Iris pigment epithelial cell (primary cell): ENCODE measurements at places on chromosomes 4 and X.

DNA sequence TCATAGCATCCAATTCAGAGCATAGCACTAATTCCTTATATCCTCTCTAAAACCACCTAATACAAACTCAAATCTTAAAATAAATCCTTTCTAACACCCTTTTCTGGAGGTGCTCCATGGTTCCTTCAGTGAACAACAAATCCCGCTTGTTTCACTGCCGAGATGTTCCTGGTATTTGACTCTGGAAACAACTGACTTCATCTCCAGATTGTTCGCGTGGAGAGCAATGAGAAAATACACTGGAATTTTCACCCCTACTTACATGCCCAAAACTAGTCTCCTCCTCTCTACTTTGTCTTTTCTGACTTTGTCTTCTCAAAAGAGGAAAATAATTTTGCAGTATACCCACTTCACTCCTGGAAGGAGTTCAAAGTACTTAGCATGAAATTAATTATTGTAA is 129.0 kb downstream of the PLS3 start:
- DNase-seq: peak; percentile 31

- no peak for DNase-seq
Measured at GRCh38 chrX:129786210-129786651, 6.5 kb downstream of the SASH3 start.

DNA sequence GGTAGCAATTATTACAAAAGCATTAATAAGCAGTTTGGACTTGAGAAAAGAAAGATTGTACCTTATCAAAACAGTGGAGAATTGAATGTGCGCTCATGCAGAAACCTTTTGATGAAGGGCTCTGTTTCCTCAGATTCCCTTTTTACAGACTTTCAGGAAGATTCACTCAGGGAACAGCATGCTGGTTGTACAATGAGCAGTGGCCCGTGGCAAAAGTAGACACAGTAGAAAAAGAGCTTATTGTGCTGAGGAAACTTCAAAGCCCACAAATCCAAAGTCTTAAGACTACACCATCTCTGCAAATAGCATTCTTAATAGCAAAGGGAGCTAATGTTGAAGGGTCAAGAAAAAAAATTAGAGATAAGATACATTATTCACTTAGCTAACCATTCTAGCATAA is 858.9 kb downstream of the PDHA2 start:
- DNase-seq: no peak

DNA sequence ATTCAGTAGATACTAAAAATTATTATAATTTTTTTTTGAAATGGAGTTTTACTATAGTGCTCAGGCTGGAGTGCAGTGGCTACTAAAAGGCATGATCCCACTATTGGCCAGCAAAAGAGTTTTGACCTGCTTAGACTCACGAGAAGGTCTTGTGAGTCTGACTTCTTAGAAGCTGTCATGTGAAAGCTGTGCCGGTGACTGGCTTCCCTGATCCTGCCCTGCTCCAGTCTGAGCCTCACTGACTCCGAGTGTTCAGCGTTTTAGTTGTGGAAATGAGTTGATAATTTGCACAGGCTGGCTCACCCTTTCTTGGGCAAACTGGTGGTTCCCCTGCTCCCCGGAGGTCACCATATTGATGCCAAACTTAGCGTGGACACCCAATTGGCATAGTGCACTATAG is 16.4 kb upstream of the CXCL8 start:
- no peak for DNase-seq

- DNase-seq: no peak
Measured at GRCh38 chrX:73964579-73964978, 339.4 kb upstream of the ZCCHC13 start.

GRCh38 chr4:118314221-118314620 is 38.6 kb downstream of the PRSS12 start:
- DNase-seq: no peak

DNA sequence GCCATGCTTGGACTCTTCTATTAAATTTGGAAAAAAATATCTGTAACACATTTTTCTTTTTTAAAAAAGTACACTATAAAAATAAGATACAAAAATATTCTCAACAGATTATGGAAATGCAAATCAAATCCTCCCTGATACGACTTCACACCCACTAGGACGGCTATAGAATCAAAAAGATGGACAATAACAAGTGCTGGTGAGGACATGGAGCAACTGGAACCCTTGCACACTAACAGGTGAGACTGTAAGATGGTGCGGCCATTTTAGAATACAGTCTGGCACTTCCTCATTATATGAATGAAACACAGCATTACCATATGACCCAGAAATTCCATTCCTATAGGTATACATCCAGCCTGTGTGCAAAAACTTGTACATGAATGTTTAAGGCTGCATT is 83.6 kb downstream of the GATB start:
- no peak for DNase-seq

DNA sequence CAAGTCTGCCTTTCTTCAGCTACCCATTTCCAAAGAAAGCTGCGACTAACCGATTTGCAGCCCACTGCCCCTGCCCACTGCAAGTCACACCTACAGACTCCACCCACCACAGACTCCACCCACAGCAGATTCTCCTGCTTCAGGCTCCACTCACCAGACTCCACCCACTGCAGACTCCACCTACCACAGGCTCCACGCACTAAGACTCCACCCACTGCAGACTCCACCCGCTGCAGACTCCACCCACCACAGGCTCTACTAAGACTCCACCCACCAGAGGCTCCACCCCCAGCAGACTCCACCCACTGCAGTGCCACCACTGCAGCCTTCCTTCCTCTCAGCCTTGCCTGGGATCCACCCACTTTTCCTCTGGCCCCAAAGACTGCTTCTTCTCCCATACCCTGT is 41.3 kb downstream of the ABLIM2 start:
- DNase-seq: peak; percentile 60

GRCh38 chr4:138205531-138206233 is 36.5 kb downstream of the SLC7A11 start:
- DNase-seq: no peak

DNA sequence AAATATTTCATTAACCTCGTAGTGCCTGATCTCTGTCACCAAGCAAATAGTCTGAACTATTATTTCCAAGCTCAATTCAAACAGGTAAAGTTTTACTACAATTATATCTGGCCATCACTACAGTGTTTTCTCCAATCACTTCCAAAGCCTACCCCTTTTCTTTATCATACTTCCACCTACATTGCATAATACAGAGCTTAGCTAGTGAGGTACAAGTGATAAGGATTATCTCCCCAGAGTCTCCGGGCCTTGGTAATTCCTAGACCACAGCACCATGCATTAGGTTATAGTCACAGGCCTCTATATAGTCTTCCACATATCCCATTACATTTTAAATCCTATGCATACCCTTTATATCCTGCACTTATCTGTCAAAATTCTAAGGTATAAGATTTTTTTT is 154.2 kb downstream of the SNCA start:
- DNase-seq: peak; percentile 9

GRCh38 chr4:74934016-74934831 is 1.3 kb downstream of the PARM1 start:
- DNase-seq: peak; percentile 38

GRCh38 chr4:107380836-107381438 is 339.1 kb downstream of the PAPSS1 start:
- DNase-seq: no peak

DNA sequence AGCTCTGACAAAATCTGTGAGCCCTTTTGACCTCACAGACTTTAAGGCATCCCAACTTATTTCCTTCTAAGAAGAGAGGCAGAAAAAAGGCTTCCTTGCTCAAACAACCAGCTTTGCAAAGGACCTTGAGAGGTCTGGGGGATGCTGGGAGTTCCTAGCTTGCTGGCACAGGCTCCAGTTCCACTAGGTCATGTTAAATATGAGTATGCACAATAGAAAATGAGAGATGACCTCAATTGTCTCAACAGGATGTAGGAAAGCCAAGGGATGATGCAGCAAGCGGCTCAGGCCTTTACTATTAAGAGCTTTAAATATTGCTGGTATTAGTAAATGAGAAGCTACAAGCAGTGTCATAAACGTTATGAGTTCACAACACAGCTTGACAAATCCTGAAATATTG is 13.3 kb upstream of the ZNF827 start:
- DNase-seq: peak; percentile 53

GRCh38 chrX:118221270-118221669 is 104.7 kb upstream of the KLHL13 start:
- no peak for DNase-seq

DNA sequence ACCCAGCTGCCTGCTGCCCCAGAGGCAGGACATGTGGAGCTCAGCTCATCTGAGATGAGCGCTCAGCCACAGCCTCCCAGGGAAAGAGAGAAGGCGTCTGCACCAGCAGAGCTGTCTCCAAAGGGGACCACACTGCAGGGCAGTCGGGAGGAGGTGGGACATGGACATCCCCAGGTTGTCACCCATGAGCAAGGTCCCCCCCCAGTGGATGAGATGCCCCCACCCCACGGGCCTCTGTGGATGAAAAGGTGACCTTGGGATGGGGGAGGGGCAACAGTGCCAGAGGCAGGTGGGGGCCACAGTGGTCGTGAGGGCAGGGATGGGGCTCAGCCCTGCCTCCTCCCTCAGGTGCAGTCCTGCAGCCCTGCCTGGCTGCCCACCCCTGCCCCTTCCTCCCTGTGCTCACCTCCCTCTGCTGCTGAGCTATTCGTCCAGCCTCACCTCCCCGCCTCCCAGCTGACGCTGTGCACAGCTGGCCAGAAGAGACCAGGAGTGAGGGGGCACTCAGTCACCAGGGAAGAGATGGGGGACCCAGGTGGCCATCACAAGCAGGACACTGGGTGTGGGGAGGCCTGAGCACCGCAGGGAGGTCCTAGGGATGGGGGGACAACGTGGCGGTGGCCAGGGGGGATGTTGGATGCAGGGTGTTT is 9.3 kb downstream of the NKX1-1 start:
- DNase-seq: no peak

DNA sequence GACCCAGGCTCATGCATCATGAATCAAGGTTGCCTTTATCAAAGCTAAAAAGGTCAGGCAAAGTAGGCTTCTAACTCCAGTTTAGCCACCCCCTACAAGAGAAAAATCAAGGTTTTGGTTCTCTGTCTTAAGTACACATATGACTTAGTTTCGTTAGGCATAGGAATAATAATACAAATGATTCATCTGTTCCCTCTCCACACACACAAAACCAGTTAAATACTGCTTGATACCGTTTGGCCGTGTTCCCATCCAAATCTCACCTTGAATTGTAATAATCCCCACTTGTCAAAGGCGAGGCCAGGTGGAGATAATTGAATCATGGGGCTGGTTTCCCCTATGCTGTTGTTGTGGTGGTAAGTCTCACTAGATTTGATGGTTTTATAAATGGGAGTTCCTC is 226.2 kb downstream of the HS6ST2 start:
- no peak for DNase-seq

DNA sequence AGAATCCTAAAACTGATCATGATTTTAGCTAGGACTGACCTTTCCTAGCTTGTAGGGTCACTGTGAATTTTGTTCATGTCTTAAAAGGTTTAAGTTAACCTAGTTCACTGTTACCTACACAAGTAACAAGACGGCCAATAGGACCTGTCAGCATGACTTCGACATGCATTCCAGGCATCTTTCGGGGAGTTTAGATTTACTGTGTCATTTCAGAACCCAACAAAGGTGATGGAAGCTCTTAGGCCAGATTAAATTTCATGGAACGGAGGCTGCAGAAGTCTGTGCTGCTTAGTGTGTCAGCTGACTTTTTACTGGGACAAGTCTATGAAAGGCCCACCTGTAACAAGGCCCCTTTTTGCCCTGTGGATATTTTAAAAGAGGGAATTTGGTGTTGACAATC is 93.1 kb downstream of the GATB start:
- DNase-seq: no peak

- peak; percentile 51 for DNase-seq
Measured at GRCh38 chr4:156756118-156756517, 215.5 kb downstream of the PDGFC start.

DNA sequence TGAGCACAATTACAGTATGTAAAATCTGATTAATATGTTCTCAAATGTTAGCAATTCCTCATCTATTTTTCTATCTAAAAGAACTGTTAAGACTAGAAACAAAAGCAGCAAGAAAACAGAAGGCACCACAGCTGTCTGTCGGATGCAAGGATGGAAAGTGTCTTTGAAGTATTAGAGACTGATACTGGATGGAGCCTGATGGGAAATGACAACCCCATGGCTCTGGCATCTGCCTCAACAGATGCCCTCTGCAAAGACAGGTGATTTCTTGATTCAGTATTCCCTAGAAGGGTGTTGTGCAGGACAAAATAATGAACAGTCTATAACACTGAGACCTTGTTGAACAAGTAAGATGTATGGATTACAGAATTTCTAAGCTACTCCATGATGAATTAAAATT is 19.7 kb downstream of the LRCH2 start:
- no peak for DNase-seq

DNA sequence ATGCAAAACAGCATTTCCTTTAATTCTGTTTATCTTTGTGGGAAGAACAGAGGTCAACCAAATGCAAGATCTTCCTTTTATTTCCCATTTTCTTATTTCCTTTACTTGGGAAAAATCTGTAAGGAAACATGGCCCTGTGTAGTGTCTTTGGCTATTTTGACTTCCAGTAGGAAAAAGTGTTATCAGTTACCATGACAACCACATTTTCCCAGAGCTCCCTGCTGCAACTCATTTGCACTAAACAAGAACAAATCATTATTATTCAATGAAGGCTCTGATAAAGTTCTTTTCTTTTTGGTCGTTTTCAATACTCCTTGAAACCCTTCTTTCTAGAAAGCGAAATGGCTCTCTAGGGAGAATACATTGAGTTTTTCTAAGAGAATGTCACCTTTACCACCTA is 117.2 kb upstream of the DDX53 start:
- DNase-seq: no peak

- DNase-seq: no peak
Measured at GRCh38 chr4:184100297-184100885, 117.3 kb downstream of the ENPP6 start.

DNA sequence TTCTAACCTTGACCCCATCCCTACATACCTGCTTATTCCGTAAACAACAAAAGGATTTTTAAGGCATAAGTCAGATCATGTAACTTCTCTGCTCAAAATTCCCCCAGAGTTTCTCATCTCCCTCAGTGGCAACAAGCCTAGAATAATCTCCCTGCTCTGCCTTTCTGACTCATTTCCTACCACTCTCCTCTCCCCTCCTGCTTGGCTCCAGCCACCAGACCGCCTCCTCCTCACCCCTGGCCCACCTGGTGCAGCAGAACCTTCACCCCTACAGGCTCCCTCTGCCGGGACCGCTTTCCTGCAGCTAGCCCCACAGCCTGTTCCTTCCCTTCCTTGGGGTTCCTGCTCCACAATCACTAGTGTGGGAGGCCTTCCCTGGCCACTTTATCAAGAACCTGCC is 32.1 kb downstream of the TSPAN5 start:
- peak; percentile 96 for DNase-seq

DNA sequence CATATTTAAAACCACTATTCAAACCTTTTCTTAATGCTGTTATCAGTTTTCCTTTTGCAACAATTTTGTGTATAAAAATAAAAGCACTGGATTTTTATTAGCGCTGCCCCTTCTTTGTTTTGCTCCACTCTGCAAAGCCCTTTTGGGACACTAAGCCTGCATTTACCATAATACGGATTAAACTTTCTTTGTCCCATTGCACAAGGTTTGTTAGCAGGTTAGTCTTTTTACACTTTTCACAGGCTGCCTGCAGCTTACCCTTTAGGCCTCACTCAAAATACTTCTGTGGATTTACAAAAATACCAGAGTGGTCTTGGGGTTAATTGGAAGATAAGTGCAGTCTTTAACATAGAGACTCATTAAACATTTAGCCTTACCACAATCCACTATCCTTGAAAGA is 35.7 kb upstream of the MAB21L2 start:
- no peak for DNase-seq
